ENCODE measurements at places on chromosomes 7 and 10. TPM values are rescaled to one million over a fixed set of nuclear protein-coding genes. Genes with fewer than 3 reads are reported as not detected.

Gene OR2A5
- total RNA-seq: not detected

Gene MYO1G
- 1.0 TPM for total RNA-seq

Gene ACHE
- 25.7 TPM for total RNA-seq

Gene SYPL1
- total RNA-seq: 57.1 TPM

Gene BHLHA15
- 1.2 TPM for total RNA-seq

Gene IMMP2L
- total RNA-seq: 19.1 TPM

Gene LAMB4
- total RNA-seq: 3.7 TPM
